NCI-H1694 (cell line): ENCODE measurements at places on chromosomes 6 and 20.

DNA sequence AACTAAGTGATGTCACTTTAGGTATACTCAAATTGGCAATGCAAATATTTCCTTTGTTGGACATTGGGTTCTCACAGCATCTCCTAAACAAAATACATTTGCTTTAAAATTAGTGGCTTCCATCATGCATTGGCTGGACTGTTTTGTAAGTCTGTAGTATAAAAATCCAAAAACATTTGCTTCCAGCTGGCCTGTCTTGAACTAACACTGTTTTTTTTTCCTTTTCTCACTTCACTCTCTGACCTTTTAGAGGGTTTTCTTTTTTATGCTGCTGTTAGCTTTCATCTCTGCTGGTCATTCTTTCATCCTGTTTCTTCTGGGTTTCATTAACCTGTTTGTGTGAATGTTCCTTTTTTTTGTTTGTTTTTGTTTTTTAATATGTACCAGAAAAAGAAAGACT is 121.7 kb upstream of the MLIP start:
- DNase-seq = no peak

DNA sequence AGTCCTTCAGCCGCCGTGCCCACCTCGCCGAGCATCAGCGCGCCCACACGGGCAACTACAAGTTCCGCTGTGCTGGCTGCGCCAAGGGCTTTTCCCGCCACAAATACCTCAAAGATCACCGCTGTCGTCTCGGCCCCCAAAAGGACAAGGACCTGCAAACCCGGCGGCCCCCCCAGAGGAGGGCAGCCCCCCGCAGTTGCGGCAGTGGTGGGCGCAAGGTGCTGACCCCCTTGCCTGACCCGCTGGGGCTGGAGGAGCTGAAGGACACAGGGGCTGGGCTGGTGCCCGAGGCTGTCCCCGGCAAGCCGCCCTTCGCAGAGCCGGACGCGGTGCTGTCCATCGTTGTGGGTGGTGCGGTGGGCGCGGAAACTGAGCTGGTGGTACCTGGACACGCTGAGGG is 20.1 kb upstream of the CHMP4B start:
- DNase-seq = no peak

DNA sequence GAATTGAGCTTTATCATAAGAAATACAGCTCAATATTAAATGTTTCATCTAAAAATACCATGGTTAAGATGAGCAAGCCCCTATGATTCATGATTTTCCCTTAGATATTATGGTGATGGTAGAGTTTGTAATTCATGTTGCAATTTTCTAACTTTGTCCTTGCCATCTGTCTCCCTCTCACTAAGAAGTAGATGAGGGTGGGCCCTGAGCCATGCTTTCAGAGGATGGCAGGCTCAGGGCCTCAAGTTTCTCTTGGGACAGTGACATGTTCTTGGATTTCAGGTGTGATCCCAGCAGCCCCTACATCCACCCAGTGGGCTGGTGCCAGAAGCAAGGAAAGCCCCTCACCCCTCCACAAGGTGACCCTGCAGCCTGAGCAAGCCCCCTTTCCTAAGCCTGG is 25.6 kb downstream of the L3MBTL1 start:
- no peak for DNase-seq

DNA sequence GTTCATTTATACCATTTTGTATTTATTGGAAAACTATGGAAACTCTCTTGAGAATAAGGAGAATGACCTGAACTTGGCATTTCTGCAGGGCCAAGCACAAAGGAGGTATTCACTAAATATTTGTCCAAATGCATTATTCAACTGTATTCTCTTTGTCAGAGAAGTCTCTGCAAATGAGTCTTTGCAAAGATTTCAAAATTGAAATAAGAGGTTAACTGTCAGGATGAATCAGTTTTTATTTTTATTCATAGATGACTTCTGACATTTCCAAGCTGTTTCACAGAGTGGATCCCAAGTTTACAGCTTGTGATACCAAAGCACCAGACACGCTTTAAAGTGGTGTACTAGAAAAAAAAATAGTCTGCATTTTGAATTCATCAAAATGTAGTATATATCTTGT is 131.6 kb downstream of the UTRN start:
- no peak for DNase-seq

DNA sequence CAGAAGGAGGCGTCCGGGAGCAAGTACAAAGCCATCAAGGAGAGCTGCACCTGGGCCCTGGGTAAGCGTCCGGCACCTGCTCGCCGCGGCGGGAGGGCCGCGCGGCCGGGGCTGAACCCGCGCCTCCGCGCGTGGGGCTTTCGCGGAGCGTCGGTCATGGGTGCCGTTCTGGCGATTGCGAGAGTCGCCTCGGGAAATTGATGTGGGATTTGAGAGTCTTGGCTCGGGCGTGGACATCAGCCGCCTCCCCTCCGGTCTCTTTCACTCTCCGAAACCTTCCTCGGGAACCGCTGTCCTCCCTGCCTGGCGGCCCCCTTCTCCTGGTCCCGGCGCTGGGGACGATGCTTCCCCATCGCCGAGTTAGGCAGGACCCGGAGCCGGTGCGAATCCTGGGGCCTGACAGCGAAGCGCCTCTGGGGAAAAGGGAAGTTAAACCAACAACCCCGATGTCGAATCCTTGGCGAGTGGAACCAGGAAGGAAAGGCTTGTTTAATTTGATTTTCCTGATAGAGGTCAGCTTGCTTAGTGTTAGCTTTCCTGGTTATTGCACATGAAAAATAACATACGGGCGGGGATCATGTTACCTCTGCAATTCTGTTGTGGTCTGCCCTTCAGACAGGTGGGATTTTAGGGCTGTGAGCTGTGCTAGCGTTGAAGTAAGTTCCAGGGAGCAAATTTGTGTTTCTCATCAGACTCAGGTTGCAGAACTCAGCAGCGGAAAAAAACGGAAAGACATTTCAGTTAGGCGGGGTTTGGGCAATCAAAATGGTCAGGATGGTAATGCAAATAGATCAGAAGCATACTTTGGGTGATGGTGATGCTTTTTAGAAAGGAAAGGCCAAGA is 594 bp downstream of the ARFGEF3 start:
- DNase-seq = no peak

DNA sequence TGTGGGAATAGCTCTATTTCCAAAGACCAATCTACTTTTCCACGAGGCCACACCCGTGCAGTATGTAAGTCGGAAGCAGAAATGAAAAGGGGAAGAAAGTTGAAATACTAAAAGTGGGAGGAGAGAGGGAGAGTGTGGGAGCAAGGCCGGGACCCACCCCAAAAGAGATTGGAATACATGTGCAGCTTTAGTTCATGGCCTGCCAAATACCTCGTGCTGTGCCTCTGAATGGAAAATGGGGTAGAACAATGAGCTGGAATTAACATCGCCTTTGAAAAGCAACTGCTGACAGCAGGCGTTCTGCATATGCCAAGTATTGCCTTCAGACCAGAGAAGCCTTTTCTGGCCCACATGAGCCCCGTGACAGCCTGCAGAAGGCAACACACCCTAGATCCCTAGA is 155.6 kb downstream of the CD83 start:
- no peak for DNase-seq

DNA sequence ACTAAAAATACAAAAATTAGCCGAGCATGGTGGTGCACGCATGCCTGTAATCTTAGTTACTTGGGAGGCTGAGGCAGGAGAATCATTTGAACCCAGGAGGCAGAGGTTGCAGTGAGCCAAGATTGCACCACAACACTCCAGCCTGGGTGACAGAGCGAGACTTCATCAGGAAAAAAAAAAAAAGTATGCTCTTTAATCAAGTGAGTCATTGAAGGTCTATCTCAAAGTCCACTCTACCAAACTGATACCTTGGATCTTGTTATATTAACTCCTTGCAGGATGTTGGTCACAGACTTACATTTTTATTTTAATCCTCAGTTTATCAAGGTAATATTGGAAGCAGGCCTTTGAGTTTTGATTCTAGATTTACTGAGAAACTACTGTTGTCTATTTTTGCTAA is 348.7 kb downstream of the COL12A1 start:
- no peak for DNase-seq

- DNase-seq = no peak
These were observed 34.3 kb downstream of the SLC22A23 start for GRCh38 chr6:3422435-3423070.

DNA sequence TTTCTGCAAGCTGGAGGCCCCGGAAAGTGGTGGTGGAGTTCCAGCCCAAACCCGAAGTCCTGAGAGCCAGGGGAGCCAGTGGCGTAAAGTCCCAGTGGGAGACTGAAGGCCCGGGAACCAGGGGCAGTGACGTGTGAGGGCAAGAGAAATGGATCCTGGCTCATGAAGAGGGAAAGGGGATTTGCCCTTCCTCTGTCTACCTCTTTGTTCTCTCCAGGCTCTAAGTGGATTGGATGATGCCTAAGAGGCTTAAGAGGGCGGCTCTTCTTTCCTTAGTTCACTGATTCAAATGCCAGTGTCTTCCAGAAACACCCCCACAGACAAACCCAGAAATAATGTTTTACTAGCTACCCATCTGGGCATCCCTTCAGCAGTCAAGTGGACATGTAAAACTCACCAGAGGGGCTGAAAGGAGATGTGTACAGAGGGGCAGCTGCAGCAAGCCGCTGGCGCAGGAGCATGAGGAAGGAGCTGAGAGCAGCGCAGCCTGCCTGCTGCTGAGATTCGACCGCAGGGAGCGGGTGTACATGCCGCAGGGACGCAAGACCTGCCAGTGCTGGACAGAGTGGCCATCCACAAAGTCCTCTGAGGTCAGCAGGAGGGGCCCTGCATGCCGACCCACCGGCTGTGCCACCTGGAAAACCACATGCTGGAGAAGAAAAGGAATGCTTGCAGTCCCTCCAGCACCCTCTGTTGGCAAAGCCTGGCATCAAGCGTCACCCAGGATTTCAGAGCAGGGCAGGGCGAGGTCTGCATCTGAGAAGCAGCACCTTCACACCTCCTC is 29.5 kb downstream of the CDYL start:
- peak; percentile 12 for DNase-seq

GRCh38 chr6:143967706-143968376 is 40.2 kb downstream of the PLAGL1 start:
- DNase-seq = no peak

DNA sequence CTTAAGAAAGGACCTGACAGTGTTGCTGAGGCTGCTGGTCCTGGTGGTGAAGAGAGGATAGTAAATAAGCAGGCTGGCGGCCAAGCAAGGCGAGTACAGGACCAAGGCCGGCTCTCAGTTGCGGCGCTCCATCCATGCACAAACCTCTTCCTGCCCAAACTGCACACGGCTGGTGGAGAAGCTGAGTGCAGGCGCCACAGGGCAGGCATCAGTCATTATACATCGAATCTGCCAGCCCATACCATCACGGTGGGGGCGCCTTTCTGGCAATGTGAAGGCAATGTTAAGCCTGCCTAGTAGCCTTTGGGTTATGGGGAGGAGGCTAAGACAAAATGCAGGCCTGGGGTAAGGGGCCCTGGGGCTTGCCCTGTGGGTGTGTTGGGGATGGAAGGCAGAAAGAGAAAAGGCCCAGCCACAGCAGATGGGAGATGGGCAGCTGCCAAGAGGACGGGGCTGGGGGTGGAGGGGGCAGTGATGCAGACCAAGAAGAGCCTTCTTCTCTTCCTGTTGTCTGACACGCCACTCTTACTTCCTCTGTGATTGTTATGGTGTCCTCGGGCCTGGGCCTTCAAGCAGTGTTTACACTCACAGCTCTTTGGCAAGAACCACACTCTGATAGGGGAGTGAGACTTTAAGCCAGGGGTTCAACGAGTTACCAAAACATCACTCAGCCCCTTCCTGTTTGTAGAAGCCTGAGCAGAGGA is 20.3 kb upstream of the KCNK16 start:
- no peak for DNase-seq

GRCh38 chr6:34472425-34472824 is 6.5 kb downstream of the PACSIN1 start:
- DNase-seq = no peak

DNA sequence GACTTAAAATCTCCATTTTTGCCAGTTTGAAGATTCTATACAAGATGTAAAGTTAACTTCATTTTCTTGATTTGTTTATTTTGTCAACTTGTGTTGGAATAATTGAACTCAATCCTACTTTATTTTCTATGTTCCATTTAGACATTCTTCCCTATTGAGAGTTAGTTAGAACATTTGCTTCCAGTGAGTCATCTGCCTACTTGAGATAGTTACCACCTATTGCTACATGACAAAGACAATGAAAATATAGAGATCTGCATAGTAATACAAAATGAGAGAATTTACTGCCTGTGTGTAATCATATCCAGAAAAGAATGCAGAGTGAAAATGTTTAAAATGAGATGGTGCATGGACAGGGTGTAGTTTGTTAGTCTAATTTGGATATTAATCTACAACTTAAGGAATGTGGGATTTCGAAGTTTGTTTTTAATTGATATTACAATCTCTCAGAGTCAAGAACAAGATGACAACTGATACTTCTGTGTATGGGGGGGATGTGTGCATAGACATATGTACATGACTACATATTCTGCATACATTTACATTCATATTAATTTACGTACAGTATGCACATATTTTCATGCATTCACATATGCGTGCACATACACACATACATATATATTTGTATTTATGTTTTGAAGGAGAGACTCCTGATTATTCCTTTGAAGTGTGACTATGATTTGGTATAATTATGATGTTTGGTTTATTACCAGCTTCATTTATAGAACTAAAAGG is 420.1 kb downstream of the NKAIN2 start:
- no peak for DNase-seq

DNA sequence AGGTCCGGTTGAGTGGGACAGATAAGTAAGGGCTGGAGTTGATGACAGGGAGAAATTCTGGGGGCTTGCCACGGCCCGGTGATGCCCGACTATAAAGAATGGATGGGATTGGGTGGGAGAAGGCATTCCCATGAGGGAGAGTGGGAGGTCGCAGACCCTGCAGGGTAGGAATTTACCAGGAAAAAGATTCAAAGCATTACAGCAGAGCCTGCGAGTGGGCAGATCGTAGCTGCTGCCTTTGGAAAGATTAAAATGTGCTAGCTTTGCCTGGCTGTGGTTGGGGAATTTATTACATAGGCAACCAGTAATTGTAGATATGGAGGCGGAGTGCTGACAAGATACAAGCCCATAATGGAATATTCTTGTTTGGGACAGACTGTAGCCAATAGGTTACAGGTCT is 49.5 kb downstream of the KDM1B start:
- DNase-seq = no peak

DNA sequence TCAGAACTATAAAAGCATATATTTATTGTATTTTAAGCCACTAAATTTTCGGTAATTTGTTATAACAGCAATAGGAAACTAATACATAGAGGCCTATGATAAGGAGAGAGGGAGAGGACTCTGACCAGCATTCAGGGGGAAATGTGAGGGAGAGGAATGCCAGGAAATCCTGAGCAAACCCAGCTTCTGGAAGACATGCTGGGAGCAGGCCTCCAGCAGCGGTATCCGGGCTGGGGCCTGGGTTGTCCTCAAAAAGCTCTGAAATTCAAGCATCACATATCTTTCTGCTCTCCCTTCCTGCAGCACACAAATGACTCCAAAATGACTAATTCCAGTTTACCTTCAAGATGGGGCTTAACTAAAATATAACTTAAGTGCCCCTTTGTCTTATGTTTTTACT is 33.4 kb upstream of the RIMS1 start:
- DNase-seq = no peak

GRCh38 chr6:108555399-108556052 is 5.2 kb upstream of the FOXO3 start:
- DNase-seq = no peak
